Mucosa of gallbladder (tissue), 1 donor: ENCODE measurements at places on chromosomes 7 and 10. TPM values are rescaled to one million over a fixed set of nuclear protein-coding genes. Genes with fewer than 3 reads are reported as not detected.

The CBLL1 gene
- total RNA-seq = 23.5 TPM

The GSTO2 gene
- 17.2 TPM for total RNA-seq

The RNF133 gene
- 1.4 TPM for total RNA-seq

The PALD1 gene
- total RNA-seq = 15.5 TPM

GRCh38 chr10:15163253-15163828, 5.2 kb downstream of the NMT2 start:
- no peak for DNase-seq

- DNase-seq = no peak
Observed at GRCh38 chr10:1658658-1659057, 78.7 kb downstream of the ADARB2 start.

DNA sequence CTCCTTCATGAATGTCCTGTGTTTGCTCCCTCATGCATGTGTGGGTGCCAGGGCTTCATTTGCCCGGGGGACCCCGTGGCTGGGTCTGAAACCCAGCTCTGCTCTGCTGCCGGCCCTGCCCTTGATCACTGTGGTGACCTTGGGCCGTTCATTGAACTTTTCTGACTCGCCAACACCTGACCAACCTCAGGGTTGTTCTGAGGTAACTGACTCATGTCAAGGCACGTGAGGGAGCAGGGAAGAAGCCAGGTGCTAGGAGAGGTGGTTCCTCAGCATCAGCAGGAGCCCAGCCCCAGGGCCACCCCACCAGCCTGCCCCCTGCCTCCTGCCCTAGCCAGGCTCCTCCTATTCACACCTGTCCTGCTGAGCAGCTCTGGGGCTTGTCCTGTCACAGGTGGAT, 47.9 kb downstream of the TBATA start:
- no peak for DNase-seq

DNA sequence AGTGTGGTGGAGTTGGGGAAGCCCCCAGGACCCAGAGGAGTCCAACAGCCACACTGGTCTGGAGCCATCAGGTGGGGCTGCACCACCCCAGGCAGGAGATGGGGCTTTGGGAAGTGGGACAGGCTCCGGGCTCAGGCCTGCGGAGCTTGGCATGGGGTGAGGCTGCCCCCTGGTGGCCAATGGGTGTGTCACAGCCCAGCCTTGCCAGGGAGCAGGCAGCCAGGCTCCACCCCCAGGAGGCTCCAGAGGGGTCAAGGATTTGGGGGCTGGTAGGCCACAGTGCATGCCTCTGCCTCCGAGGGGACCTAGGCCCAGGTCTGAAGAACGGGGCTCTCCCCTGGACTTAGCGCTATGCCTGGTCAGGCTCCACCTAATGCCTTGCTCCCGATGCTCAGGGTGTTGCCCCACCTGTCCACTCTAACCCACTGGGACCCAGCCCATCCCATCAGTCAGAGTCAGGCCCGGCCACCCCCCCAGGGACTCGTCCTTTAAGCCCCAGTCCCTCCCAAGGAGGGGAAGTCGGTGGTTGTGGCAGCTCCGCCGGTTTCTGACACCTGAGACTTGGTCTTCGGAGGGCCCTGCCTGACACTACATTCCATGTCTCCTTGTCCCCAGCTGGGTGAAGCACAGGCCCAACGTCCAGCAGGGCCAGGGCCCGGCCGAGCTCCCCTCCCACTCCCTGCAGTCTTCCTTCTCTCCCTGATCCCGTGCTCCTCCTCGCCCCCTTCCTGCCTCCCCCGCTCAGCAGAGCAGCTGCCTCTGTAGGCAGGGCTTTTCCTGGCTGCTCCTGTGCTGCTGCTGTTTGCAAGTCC, 11.3 kb upstream of the SAMD8 start:
- DNase-seq = peak; percentile 74

GRCh38 chr7:128836729-128837348, 6.6 kb downstream of the FLNC start:
- DNase-seq = no peak

- DNase-seq = no peak
Observed at GRCh38 chr7:47724335-47724982, 142.5 kb upstream of the TNS3 start.

GRCh38 chr10:48406204-48406603, 99.7 kb downstream of the MAPK8 start:
- no peak for DNase-seq

DNA sequence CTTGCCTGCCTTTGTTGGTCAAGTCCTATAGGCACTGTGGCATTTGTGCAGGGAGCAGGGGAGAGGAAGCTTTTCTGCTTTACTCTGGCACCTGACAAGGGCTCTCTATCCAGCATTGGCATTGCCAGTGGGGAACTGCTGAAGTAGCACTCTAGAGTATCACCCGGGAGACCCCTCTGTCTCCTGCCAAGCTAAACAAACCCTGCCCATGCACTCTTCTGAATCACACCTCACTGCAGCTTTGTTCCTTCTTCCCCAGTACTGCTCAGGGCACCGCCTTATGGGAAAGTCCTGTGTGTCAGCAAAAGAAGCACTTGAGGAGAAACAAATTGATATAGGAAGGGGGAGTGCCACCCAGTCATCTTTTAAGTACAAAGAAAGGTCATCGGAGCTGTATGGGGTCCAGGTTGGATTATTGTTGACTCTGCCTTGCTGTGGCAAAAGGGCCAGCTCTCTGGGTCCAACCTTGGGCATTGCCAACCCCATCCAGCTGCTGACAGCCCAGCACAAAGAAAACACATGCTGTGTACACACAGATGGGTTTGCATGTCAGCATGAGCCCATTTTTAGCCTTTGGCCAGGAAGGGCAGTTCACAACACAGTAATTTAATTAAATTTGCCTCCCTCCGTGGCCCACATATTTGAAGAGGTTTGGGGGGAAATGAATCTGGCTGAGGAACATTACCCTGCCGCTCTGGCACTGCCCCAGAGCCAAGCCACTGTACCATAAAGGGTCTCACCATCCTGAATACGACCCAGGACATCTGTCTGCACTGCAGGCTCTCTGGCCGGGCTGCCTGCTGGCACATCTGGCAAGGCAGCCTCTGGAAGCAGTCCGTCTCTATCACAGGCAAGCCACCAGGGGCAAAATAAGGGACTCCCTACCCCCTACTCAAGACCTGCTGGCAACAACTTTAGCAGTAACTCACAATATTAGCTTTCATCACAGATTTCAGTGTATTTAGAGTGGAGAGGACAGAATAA, 13.1 kb downstream of the LRRC4 start:
- DNase-seq = no peak

DNA sequence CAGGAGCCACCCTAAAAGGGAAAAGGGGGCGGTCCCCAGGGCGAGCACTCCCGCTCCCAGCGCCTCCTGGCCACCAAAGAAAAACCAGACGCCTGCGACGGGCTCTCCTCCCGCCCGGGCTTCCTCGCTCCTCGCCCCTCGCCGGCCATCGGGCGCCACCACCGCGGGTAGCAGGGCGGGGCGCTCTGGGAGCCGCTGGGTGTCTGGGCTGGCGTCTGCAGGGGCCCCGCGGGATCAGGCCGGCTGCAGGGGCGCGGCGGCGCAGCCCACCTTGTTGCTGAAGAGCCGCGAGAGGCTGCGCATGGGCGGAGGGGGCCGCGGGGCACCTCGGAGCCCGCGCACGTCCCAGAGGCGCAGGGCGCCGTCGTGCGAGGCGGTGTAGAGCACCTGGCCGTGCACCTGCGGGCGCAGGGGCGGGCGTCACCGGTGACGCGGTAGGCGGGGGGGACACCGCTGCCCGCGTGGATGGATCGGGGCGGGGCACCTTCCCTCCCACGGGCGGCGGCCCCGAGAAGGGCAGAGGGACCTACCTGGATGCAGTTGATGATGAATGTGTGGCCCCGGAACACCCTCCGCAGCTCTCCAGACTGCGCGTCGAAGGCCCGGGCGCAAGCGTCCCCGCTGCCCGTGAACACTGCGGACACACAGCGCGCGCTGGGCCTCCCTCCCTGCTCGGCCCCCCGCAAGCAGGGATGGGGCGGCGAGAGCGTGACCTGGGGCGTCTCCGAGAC, 28.3 kb downstream of the WDR86 start:
- no peak for DNase-seq

- DNase-seq = no peak
Observed at GRCh38 chr10:4337563-4337962, 488.4 kb upstream of the AKR1E2 start.

DNA sequence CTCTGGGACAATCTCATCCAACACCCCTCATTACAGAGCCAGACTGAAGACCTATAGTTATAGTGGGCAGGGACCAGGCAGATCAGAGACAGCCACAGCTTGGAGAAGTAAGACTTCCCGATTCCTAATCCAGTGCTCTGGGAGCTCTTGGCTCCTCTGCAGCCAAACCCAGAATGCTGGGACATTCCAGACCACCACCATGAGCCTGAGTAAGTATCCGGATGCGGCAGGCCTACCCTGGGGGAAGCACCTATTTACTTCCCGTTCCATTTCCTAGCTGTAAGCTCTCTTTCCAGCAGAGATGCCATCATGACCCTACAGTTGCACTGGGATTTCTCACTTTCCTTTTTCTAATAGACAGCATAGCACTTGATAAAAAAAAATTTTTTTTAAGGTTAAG, 16.4 kb downstream of the HIP1 start:
- DNase-seq = no peak

DNA sequence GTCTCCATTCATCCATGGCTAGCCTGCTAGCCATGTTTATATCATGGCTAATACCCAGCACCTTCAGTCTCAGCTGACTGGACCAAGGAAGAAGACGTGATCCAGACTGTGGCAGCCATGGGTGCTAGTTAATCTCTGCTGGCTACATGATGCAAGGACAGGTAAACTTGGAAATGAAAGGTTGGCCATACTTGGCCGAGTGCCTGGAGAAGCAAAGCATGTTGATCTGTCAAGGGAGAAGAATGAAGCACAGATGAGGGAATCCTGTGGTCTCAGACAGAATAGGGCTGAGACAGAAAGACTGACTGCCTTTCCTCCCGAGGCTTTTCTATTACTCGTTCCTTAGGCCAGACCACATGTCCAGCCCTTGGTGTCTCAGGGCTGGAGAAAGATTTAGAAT, 41.1 kb downstream of the CPVL start:
- no peak for DNase-seq
